ENCODE measurements at places on chromosomes 1 and 21.

- no peak for DNase-seq
These were observed 51.9 kb upstream of the PPP2R5A start for GRCh38 chr1:212233321-212233720.

DNA sequence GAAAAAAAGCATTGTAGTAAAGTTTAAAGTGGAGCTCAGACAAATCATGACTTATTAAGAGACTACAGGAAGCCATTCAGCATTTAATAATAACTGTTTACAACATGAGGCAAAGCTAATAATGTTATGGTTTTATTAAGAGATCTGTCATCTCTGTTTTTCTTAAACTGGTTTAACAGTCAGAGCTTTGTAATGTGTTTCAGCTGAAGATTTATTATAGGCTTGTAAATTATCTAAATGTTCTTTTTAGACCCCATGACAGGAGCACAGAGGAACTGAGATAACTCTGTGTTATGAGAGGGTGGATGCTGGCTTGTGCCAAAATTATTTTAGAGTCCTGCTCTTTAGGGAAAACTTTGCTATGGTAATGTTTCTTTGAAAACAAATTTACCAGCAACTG is 38.0 kb upstream of the RWDD3 start:
- DNase-seq = no peak

DNA sequence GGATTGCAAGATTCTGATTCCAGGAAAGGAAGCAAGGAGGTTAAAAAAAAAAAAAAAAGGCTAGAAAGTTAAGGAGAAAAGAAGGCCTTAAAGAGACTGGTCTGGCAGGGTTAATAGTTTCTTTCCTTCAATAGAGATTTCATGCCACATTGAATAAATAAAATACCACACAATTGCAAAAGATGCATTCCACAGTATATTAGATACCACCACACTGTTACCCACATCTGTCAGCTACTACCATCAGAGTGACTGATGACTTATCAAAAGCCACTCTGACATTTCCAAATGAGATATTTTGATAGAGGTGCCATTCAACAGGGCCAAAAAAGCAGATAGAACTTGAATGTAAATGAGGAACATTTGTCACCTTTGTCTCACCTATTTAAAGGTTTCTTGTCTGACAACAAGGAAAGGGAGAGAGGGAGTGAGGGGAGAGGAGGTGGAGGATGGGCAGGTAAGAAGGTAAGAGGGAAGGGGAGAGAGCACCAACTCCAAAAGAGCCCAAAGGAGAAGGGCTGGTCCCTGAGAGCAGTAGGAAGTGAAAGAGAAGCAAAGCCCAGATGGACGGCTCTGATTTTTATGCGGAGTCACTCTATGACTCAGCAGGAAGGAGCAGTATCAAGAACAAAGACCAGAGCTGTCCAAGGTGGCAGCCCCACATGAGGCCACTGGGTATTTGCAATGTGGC is 38.3 kb downstream of the LRRN2 start:
- DNase-seq = no peak

- DNase-seq = no peak
These were observed 61.5 kb upstream of the RAB4A start for GRCh38 chr1:229209386-229209785.

DNA sequence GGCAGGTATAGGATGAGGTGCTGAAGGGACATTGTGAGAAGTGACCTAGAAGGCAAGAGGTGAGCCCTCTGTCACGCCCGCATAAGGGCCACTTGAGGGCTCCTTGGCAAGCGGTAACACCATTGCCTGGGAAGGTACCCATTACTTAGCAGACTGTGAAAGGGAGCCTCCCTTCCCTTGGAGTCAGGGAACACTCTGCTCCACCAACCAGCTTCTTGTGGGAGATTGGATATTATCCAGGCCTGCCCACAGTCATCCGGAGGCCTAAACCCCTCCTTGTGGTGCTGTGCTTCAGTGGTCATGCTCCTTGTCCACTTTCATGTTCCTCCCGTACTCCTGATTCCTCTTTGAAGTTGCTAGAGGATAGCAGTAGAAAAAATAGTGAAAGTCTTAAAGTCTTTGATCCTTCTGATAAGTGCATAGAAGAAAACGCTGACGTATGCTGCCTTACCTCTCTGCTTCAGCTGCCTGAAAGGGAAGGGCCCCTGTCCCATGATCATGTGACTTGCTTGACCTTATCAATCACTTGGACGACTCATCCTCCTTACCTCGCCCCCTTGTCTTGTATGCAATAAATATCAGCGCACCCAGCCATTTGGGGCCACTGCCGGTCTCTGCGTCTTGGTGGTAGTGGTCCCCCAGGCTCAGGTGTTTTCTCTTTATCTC is 16.0 kb downstream of the RBBP4 start:
- no peak for DNase-seq

GRCh38 chr1:41639332-41639936 is 155.0 kb upstream of the EDN2 start:
- DNase-seq = no peak

DNA sequence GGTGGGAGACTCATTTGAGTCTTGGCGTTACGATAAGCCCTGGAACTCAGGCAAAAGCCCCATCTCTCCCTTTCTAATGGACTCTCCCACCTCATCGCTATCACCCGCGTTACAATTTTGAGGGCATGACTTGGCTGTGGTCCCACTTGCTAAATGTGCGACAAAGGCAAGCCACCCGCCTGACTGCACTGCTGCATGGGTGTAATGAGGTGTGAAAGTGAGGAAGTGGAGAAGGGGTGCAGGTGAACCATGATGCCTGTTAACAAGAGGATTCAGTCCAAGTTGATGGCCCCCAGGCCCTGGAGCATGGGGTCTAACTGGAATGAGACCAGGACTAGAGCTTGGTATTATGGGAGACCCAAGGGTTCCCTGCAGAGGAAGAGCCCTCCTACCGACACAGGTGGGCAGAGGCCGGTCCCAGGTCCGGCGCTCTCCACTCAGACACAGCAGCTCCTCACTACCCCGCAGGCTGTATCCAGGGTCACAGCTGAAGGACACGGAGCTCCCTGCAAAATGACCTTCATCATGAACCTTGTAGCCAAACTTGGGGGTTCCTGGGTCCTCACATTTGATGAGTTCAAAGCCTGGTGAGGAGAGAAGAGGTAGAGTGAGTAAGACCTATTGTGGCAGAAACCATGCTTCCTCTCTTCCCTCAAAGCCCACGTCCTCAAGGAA is 165.4 kb upstream of the HMGB4 start:
- no peak for DNase-seq

GRCh38 chr1:10511494-10511885 is 36.7 kb downstream of the PEX14 start:
- DNase-seq = no peak

GRCh38 chr1:241800640-241801039 is 47.4 kb upstream of the EXO1 start:
- no peak for DNase-seq

GRCh38 chr1:202888221-202888530 is 773 bp downstream of the RABIF start:
- DNase-seq = peak; percentile 2

DNA sequence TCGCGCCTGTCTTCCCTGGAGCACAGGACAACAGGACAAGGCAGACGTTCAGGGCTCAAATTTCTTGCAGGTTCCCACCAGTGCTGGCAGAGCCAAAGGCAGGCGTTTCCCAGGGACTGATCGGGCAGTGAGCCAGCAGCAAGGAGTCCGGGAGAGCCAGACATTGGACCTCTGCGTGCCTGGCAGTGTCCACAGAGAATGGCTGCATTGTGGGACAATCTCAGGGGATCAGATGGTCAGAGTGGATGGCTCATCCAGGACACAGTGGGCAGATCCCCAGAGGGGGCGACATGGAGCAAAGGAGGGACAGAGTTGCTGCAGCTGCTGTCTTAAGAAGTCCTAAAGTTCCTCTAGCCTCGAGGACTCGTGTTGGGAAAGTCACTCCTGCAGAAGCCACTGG is 4.6 kb downstream of the TMEM63A start:
- no peak for DNase-seq

Measured in activated CD8-positive, alpha-beta memory T cell treated with anti-CD3 and anti-CD28 coated beads for 1 hour (primary cell).